ENCODE measurements at places on chromosomes 1 and 21.

GRCh38 chr1:202283991-202284390 is 57.7 kb downstream of the UBE2T start:
- DNase-seq, result no peak

DNA sequence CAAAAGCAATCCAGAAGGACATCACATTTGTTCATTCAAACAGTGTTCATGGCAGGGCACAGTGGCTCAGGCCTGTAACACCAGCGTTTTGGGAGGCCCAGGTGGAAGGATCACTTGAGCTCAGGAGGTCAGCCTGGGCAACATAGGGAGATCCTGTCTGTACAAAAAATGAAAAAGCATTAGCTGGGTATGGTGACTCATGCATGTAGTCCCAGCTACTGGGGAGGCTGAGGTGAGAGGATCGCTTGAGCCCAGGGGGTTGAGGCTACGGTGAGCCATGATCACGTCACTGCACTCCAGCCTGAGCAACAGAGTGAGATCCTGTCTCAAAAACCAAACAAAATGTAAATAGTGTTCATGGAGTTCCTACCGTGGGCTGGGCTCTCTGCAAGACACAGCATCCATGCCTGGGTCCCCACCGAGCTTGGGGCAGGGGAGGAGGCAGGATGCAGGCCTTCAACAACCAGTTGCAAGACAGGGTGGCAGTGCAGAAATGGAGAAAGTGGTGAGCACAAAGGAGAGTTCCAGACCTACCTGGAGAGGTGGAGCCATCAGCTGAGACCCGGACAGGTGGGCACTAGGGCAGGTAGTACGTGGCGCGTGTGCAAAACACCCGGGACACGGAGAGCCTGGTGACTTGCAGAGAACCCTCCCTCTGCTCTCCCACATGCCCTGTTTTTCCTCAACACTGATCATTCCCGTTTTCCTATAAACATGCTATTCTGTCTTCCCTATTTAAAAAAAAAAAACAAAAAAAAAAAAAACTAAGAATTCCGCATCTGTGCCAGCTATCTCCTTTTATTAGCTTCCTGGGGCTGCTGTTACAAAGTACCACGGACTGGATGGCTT is 138.9 kb downstream of the TOMM20 start:
- DNase-seq, result no peak

DNA sequence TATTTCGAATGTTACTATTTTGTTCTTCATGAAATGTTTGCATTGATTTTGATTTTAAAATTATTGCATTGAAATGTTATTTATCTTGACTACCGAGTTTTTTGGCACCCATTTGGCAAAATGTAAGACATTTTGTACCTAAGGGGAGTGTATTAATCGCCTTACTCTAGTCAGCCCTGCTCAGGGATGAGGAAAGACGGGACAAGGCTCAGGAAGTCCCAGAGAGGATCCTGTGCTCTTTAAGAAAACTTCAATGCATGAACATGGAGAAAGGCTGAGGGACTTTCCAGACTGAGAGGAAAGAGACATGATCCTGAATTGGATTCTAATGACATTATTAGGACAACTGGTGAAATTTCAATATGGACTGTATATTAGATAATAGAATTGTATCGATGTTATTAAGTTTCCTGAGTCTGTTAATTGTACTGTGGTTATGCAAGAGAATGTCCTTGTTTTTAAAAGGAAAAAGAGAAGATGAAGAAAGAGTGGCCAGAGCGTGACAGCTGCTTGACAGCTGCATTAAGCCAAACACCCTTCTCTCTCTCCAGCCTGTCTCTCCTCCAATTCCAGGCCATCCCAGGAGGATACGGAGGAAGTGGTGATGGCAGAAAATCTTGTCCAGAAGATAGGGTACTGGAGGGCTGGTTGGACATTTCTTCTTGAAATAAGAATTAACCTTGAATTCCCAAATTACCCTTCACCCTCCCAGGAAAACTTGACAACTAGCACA is 66.0 kb downstream of the PLEKHA6 start:
- DNase-seq, result no peak

DNA sequence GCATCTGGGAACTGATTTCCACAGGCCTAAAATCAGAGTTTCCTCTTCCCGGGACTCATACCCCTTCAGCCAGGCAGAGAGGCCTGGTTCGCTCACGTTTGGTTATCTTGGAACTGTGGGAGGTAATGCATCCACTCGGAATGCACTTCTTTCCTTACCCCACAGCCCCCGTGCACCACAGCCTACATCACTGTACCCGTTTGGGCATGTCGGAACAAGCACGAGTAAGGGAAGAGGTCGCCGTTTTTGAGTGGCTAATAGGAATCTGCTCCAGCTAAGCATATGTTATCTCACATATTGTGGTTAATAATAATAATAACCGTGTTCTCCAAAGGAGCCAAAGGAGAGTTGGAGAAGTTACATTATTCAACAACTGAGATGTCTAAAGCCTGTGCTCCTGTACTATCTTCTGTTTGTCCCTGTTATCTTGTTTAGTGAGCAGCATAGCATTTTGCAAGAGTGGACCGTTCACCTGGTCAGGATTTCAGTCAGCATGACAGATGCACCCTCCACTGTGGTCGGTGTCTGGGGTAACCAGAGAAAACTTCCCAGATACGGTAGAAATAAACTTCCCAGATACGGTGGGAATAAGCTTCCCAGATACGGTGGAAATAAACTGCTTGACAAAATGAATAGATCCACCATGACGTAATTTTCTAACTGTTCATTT is 198.6 kb downstream of the SDCCAG8 start:
- DNase-seq, result no peak

- no peak for DNase-seq
Measured at GRCh38 chr1:226001963-226002666, 3.0 kb upstream of the SDE2 start.

- no peak for DNase-seq
Measured at GRCh38 chr21:33560965-33561364, 18.1 kb downstream of the SON start.

DNA sequence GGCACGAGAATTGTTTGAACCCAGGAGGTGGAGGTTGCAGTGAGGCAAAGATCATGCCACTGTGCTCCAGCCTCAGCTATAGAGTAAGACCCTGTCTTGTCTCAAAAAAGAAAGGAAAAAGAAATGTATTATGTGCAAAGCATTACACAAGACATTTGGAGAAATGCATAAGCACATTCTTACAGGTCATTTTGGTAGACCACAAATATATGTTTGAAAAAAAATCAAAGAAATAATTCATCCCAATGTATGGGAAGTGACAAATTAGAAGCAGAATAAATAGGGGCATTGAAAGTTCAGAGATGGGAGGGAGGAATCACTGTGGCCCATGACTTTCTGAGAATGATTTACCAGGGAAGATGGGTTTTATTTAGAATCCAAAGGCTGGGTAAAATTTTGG is 283.5 kb upstream of the ADAMTS5 start:
- no peak for DNase-seq

GRCh38 chr1:1373815-1374588 is 1.0 kb downstream of the AURKAIP1 start:
- no peak for DNase-seq

GRCh38 chr1:232982238-232982944 is 32.0 kb downstream of the NTPCR start:
- peak; percentile 49 for DNase-seq

DNA sequence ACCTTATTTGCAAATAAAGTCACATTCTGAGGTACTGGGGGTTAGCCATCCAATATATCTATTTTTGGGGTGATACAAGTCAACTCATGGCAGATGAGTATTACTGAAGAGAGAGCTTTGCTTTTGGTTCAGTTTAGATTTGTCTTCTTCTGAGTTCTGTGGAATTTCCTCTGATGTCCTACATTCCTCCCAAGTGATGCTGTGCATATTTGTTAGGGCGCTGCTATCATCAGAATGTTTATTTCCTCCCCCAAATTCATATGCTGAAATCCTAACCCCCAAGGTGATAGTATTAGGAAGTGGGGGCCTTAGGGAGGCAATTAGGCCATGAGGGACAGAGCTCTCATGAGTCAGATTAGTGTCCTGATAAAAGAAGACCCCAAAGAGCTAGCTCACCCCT is 96.2 kb upstream of the WLS start:
- DNase-seq, result no peak

- no peak for DNase-seq
Measured at GRCh38 chr1:20469406-20470076, 16.5 kb downstream of the CAMK2N1 start.

DNA sequence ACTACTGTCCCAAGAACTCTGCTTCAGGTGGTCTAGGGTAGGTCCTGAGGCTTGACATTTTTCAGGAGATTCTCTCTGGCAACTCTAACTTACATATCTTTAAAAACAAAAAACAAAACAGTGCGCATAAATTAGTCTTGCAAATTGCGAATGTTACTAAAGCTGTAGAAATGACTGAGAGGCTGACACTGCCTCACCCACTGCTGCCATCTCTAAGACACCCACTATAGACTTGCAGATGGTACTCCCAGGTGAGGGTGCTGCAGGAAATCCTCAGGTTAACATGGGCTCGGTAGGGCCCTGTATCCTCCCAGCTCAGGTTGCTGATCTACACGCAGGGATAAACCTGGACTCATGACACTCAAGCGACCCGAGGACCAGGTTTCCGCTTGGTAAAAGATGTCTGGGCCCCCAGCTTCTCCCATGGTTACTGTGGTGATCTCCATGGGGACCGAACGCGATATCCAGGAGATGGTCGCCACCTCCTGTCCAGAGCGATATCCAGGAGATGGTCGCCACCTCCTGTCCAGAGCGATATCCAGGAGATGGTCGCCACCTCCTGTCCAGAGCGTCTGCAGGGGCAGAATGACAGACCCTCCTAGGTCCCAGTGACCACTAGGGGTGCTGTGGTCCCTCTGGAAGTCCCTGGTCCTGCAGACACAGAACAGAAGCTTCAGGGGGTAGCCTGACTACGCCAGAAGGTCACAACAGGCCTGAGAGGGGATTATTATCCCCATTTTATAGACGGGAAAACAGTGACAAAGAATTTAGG is 16.2 kb upstream of the LY9 start:
- no peak for DNase-seq

DNA sequence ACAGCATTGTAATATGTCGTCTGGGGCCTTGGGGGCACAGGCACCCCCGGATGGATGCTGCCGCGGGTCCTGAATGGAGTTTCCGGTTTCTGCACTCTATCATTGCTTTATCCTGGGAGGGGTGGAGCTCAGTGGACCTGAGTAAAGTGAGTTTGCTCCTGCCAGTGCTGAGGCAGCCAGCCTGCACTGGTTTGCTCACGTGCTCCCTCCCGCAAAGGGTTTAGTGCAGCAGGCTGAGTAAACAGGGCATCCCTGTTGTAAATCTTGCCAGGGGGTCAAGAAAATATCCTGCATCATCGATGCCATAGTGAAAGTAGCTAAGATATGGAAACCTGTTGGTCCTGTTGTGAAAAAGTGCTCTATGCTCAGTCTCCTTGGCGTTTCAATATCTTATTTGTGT is 85.6 kb upstream of the BRINP3 start:
- DNase-seq, result no peak

GRCh38 chr1:33814166-33814565 is 49.7 kb upstream of the HMGB4 start:
- DNase-seq, result no peak

DNA sequence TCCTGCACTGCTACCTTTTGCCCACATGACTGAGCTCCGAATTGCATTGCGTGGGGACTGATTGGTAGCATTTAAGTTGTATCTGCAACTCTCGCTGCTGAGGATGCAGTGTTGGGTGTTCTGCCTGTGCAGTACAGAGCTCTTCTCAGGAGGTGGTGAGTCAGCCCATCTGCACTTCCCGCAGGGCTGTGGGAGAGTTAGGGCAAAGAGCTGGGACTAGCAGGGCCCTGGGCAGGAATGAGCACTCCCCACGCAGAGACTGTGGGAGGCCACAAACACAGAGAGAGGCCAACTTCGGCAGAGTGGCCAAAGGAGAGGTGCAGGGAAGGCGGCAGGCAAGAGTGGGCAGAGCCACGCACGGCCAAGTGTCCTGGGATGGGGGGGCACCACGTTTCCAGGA is 244.7 kb downstream of the SIPA1L2 start:
- DNase-seq, result no peak

DNA sequence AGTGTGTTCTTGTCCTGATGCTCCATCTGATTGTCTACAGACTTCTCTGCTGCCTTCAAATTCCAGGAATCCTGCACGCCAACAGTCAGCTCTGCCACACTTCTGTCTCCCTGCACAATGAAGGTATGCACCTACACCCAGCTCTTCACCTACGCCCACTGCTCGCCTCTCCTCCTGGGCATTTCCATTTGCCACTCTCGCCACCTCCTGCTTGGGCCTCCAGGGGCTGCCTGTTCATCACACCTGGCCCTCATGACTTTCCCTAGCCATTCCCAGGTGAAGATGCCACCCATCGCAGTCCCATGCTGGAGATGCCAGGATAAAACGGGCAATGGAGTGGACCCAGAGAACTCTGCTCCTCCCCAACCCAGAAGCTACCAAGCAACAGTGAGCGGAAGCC is 96.5 kb upstream of the ATP1A1 start:
- DNase-seq, result no peak

DNA sequence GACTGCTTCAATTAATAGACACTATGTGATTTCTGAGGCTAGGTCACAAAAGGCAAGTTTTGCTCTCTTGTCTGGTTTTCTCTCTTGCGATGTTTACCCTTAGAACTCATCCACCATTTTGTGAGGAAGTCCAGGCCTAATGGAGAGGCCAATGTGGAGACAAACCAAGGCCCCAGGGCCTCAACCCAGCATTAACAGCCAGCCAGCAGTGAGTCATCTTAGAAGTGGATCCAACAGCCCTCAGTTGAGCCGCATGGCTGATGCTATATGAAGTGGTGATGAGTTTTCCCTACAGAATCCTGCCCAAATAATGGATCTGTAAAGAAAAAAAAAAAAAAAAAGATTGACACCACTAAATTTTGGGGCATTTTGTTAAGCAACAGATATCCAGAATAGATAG is 95.1 kb downstream of the DNTTIP2 start:
- no peak for DNase-seq

GRCh38 chr1:6358757-6359201 is 34.8 kb downstream of the ACOT7 start:
- DNase-seq, result no peak

GRCh38 chr1:230833511-230833910 is 34.8 kb downstream of the C1orf198 start:
- no peak for DNase-seq

- DNase-seq, result no peak
Measured at GRCh38 chr1:1137256-1138045, 21.6 kb upstream of the C1orf159 start.

DNA sequence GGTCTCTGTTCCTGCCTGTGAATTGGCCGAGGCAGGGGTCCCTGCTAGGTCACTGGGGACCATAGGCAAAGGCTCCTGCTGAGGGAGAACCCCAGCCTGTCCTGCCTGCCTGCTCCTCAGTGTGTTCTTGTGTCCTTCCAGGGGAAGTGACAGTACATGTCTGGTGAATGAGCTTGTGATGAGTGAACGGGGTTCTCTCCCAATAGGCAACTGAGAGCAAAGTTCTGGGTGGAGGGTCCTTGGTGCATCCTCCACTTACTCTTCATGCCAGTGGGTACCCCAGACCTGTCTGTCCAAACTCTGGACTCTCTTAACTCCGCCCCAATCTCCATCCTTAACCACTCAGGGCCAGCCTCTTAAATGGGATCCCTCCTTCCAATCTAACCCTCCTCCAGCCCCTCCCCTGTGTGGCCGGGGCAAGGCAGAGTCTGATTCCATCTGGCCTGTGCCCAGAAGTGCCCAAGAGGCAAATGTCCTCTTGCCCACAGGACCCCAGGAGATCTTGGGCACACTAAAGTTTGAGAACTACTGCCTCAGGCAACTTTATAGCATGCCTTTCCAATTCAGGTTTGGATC is 2.0 kb downstream of the XKR8 start:
- no peak for DNase-seq

Data from vagina (tissue), 2 donors.